ENCODE measurements at places on chromosomes 7 and 10. TPM values are rescaled to one million over a fixed set of nuclear protein-coding genes. Genes with fewer than 3 reads are reported as not detected.

- no peak for DNase-seq
Observed at GRCh38 chr7:116227678-116228239, 17.4 kb downstream of the TES start.

DNA sequence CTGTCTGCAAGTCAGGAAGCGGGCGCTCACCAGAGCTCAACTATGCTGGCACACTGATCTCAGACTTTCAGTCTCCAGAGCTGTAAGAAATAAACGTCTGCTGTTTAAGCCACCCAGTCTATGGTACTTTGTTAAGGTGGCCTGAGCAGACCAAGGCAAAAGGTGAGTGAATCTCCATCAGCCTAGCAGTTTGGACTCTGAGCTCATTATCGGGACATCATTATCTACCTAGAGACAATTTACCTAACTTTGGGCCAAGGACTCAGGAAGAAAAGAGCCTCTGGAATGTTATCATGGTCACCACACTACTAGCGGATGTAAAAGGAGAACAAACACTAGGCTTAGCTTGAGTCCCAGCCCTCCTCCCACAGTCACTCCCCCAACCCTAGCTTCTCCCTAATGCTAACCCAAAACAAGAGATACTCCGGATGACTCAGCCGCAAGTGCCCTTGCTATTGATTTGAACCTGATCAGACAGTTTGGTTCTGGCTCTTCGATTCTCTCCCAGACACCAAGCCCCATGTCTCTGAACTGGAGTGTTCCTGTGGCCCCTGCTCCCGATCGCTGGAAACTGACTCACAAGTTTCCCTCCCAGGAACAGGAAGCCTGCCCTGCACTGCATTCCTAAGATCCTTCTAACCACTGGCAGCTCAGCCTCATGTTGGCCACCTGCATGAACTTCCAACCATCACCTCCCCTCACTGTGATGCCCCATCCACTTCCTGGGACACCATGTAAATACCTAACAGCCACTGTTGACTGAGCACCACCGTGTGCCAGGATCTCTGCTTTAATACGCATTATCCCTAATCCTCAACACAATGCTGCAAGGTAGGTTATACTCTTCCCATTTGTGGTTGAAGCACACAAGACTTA is 34.5 kb downstream of the CREB3L2 start:
- no peak for DNase-seq

GRCh38 chr10:71613261-71613777 is 106.3 kb downstream of the C10orf105 start:
- no peak for DNase-seq

- peak; percentile 64 for DNase-seq
Observed at GRCh38 chr10:103781329-103782061, 73.9 kb downstream of the SH3PXD2A start.

DNA sequence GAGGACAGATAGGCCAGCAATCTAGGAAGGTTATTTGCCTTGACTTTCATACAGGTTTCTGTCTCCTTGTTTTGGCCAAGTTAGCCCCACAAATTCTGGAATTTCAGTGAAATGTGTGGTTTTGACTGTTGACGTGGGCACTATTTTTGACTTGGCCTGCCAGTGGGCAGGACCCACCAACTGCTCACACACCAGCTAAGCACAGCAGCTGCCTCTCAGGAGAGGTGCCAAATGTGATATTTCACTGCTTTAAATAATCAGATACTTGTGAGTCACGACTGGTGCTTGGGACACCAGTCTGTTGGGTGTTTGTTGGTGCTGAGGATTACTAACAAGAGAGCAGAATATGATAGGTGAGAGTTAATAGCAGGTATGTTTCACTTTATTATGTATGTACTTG is 409.7 kb upstream of the MTPN start:
- no peak for DNase-seq

DNA sequence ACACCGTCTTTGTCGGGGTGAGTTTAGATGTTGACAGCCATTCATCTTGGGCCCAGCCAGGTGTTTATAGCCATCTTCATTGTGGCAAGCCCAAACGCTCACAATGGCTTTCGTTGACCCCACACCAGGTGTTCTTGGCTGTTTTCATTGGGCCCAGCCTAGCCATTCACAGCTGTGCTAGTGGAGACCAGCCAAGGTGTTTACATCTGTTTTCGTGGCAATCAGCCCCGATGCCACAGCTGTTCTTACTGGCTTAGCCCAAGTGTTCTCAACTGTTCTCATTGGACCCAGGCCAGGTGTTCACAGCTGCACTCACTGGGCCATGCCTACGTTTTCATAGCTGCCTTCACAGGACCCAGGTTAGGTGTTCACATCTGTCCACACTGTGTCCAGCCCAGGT is 7.7 kb downstream of the FRG2B start:
- no peak for DNase-seq

DNA sequence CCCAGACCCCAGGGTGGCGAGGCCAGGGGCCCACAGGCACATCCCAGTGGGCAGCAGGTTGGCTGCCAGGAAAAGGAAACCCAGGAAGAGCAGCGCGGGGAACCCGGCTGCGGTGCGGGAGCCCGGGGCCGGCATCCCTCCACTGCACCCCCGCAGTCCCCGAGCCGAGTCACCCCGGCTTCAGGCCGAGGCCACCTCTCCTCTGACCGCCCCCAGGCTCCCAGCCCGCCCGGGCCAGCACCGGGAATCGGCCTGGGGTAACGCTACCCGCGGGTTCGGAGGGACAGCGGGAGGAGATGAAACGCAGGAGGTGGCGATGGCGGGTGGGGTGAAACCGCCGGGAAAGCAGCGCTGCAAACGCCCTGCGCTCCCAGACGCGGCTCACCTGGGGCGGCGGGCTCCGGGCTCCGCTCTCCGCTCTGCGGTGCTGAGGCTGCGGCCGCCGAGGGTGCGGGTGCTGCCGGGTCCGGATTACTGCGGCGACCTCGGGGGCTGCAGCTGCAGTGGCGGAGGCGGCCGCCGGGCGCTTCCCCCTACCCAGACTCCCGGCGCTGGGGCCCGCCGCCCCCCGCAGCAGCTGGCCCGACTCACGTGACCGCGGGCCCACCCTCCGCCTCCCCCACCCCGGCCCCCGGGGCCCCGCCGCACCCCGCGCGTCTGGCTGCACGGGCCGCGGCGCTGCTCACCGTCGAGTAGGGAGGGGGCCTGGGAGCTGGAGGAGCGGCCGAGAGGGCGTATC is at the start of gene SCRN1:
SCRN1 (minus strand) TSS at position 545 of the 739 bp plus-strand sequence. CDS start 20,734 bp downstream, outside the sequence.
- DNase-seq: peak; percentile 70

GRCh38 chr10:89632824-89633223 is 12.2 kb downstream of the PANK1 start:
- no peak for DNase-seq

- no peak for DNase-seq
Observed at GRCh38 chr10:123808906-123809305, 82.7 kb downstream of the CPXM2 start.

- DNase-seq: no peak
Observed at GRCh38 chr7:121158665-121159064, 170.1 kb upstream of the WNT16 start.

GRCh38 chr10:36303896-36304295 is 661.8 kb upstream of the FZD8 start:
- DNase-seq: no peak

- DNase-seq: no peak
Observed at GRCh38 chr10:103804871-103805270, 50.5 kb downstream of the SH3PXD2A start.

GRCh38 chr7:107643938-107644308 is 16.7 kb upstream of the SLC26A4 start:
- DNase-seq: no peak

- DNase-seq: no peak
Observed at GRCh38 chr7:91313113-91313512, 48.9 kb downstream of the FZD1 start.

GRCh38 chr10:17394854-17395253 is 59.5 kb downstream of the ST8SIA6 start:
- no peak for DNase-seq

GRCh38 chr10:99396471-99396870 is 34.0 kb downstream of the GOT1 start:
- no peak for DNase-seq

DNA sequence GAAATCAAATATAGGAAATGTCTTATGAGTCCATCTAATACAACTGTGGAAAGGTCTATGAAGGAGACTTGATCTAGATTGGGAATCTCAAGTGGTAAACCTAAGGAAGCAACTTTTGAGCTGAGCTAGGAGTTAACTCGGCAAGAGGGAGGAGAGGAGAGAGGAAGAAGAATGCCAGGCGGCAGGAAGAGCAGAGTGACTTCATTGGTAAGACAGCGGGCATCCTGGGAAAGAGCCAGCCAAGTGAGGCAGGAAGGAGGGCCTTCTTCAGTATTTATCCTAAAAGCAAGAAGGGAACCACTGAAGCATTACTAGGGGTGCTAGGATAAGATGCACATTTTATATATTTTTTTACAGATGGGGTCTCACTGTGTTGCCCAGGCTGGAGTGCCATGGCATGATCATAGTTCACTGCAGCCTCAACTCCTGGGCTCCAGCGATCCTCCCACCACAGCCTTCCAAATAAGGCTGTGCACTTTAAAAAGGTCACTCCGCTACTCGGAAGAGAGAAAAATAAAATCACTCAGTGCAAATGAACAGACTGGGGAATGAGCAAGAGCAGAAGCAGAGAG is 2.0 kb downstream of the BCL7B start:
- DNase-seq: no peak

- no peak for DNase-seq
Observed at GRCh38 chr10:124106241-124106879, 13.0 kb upstream of the CHST15 start.

- peak; percentile 59 for DNase-seq
Observed at GRCh38 chr7:7761340-7761973, 43.0 kb upstream of the RPA3 start.

GRCh38 chr10:91042069-91042468 is 121.2 kb upstream of the ANKRD1 start:
- no peak for DNase-seq

GRCh38 chr7:150716368-150716767 is at the start of gene GIMAP1:
Gene GIMAP1 (plus strand): TSS chr7:150716613. CDS start chr7:150719048, 2,435 bp downstream.
- peak; percentile 91 for DNase-seq

- peak; percentile 54 for DNase-seq
Observed at GRCh38 chr7:47253650-47254080, 328.2 kb downstream of the TNS3 start.

- DNase-seq: peak; percentile 65
Observed at GRCh38 chr10:97355571-97355975, 21.0 kb upstream of the FRAT2 start.

GRCh38 chr10:75547391-75548298 is 116.2 kb downstream of the LRMDA start:
- DNase-seq: no peak

- DNase-seq: no peak
Observed at GRCh38 chr10:1468811-1469210, 268.5 kb downstream of the ADARB2 start.

DNA sequence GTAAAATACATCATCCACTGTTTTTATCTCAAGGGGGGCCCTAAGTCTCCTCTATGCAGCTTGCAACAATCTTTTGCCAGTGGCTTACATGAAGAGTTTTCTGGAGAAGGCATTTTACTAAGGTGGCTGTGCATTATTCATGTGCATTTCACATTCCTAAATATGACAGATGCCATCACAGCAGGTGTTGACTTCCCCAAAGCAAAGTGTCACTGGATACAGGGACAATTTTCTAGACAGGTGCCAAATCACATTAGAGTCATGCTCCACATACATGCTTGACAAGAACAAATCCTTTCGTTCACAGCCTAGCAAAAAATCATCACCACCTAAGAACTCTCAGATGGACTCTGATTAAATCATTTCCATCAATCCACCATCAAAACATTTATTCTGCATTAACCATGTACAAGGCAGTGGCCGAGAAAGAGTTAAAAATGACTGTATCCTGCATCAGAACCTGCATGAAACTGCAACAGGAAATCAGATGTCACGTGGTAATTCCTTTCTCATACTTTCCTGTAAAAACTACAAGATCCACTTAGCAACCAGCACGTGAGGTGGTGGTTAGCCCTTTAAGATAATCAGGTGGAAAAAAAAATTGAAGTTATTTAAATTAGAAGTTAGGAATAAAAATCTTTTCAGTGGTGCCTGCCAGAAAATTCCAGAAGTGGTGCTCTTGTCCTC is 88.2 kb upstream of the AFAP1L2 start:
- DNase-seq: peak; percentile 80

- DNase-seq: no peak
Observed at GRCh38 chr10:44662051-44662450, 249.1 kb upstream of the TMEM72 start.

GRCh38 chr10:17235136-17235535 is 7.1 kb downstream of the VIM start:
- no peak for DNase-seq

DNA sequence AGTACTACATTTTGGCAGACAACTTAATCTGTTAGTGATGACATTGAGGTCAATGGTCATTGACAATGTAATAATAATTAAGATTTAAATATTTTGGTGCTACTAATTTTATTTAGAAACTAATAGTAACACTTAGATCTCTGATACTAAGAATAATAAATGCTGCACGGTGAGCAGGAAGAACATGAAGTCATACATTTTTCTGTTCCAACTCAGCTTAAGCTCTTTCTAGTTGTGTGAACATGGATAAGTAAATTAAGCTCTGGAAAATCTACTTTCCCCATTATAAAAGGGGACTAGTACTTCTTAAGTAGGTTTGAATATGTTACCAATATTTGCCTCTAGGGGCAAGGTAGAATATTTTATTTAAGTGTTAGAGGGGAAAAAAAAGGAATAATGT is 65.9 kb upstream of the MEOX2 start:
- no peak for DNase-seq

- DNase-seq: no peak
Observed at GRCh38 chr10:71825217-71825616, 25.8 kb downstream of the PSAP start.

GRCh38 chr10:133294189-133294588 is 14.5 kb downstream of the TUBGCP2 start:
- DNase-seq: no peak

DNA sequence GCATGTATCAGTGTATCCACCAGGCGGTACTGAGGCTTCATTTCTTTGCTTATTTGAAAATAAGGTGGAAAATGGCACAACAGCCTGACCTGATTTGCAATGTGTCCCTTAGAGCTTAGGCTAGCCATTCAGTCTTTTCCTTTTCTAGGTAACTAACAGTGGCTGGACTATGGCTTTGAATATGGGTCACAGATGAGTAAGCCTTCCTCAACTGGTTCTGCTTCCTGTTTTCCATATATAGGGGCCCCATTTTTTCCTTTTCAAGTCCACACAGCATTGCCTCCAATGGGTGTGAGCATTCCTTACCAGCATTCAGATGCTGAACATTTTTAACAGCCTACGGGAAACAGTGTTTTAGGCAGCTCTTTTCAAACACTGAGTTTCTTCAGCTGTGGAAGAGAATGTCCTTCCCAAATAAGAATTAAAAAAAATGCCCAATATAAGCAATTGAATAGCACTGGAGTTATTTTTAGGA is 3.9 kb upstream of the ITGB1 start:
- DNase-seq: no peak

- DNase-seq: peak; percentile 43
Observed at GRCh38 chr7:157457355-157458253, 120.8 kb downstream of the DNAJB6 start.

The COX15 gene
- total RNA-seq: 41.1 TPM

The INMT gene
- not detected for total RNA-seq

The IDE gene
- total RNA-seq: 50.2 TPM

The SYT15 gene
- total RNA-seq: 1.3 TPM

The CHCHD3 gene
- total RNA-seq: 76.2 TPM

The ANKRD1 gene
- total RNA-seq: not detected

The LLCFC1 gene
- not detected for total RNA-seq

The SPDYE2B gene
- not detected for total RNA-seq

The ANKRD30A gene
- total RNA-seq: not detected

The PHYHIPL gene
- not detected for total RNA-seq

The MEOX2 gene
- not detected for total RNA-seq

The HMX2 gene
- total RNA-seq: not detected

The CC2D2B gene
- total RNA-seq: not detected

The ACTL6B gene
- total RNA-seq: not detected

The MKX gene
- not detected for total RNA-seq

The CALML3 gene
- total RNA-seq: not detected

The CCL26 gene
- not detected for total RNA-seq
